ENCODE measurements at places on chromosomes 4 and X.

- no peak for ATAC-seq
Observed at GRCh38 chr4:77152421-77152820, 4.6 kb upstream of the CCNG2 start.

GRCh38 chrX:9646471-9647224 is 119.0 kb downstream of the GPR143 start:
- peak; percentile 42 for ATAC-seq

- no peak for ATAC-seq
Observed at GRCh38 chrX:76184276-76184675, 11.4 kb downstream of the PBDC1 start.

DNA sequence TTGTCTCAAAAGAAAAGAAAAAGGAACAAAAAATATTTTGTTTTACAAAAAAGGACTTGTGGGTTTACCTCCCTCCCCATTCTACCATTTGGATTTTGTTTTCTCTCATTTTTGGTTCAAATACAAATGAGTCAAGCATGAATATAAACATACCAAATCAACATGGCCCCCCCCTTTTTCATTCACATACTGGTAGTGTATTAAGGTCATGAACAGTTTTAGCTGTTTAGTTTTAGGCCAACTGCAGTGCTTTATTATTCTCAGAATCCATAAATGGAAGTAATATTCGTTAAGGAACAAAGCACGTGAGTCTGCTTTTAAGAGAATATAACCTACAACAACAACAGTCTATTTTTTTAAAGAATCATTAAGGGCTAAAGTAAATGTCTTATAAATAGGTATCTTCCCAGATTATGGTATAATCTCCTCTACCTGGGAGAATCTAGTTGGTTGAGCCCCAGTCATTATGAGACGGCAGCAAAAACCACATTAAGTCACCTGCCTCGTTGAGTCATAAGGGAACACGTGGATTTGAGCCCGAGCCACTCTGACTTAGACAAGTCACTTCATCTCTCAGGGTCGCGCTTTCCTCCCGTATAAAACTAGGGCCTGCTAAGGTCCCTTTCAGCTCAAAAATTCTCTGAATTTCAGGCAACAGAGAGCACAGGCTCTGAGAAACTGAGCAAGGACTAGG is 26.7 kb downstream of the BCLAF3 start:
- no peak for ATAC-seq

DNA sequence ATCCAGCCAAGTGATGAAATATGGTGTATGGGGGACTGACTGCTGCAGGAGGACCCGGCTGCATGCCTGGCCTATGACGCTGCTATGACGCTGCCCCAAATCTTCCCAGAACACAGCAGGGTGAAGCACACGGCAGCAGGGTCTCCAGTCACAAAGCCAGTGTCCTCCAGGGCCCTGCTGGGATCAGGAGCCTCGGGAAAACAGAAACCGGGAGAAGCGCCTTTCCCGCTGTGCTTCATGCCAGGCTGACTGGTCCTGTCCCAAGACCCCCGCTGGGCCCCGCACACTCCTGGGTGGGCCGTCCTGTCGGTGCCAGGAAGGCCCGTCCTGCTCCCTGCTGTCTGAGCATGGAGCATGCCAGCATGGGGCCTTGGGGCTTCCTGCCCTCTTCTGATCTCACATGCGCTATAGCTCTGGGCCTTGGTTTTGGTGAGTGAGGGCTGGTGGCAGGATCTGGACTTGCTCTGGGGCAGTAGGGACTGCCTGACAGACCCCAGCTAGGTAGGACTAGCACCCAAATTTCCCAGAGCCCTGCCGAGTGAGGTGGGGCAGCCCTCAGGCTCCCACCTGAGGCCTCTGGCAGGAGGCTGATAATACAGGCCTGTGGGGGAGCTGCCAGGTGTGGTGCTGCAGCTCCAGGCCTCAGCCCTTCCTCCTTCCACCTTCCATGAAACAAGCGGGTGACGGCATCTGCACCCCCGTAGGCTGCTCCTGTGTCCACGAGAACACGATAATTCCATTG is 64.0 kb downstream of the ACOX3 start:
- no peak for ATAC-seq

GRCh38 chrX:12052109-12052508 is 86.2 kb upstream of the FRMPD4 start:
- ATAC-seq, result no peak

- ATAC-seq, result no peak
Observed at GRCh38 chr4:99208719-99209075, 10.3 kb downstream of the ADH6 start.

DNA sequence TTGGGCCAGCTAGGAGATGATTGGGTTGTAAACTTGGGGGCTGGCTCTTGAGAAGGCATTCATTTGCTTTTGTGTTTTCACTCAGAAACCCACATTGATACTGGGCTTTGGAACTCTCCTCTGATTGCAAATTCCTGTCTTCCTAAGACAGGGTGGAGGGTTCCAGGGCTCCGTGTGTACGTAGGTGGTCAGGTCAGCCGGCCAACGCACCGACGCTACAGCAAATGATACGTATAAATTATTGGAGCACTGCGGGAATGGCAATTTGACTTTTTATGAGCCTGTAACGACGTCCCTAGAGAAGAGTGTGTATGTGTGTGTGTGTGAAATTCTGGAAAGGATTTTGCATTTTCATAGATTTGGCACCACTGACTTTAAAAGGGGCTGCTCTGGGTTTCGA is 236.9 kb downstream of the SHOX start:
- no peak for ATAC-seq

DNA sequence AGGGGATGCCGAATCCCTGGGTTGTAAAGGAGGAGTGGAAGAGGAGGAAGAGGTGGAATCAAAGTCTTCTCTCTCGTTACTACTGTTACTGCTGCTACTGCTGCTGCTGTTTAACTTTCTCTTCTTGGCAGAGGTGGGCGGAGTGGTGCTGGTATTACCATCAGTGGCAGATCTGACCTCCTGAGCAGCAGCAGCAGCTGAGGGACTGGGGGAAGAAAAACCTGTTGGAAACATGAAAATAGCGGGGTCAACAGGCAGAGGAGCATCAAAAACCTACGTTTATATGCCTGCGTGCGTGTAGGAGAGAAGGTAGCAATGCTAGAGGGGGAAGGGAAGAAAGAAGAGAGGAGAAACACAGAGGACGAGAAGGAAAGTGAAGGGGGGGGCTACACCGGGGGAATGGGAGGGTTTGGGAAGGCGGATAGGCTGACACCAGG is 339 bp downstream of the CUL4B start:
- no peak for ATAC-seq

- ATAC-seq, result no peak
Observed at GRCh38 chr4:19178835-19179234, 1072.9 kb upstream of the SLIT2 start.

GRCh38 chr4:119025420-119025819 is 110.2 kb upstream of the MYOZ2 start:
- peak; percentile 51 for ATAC-seq

DNA sequence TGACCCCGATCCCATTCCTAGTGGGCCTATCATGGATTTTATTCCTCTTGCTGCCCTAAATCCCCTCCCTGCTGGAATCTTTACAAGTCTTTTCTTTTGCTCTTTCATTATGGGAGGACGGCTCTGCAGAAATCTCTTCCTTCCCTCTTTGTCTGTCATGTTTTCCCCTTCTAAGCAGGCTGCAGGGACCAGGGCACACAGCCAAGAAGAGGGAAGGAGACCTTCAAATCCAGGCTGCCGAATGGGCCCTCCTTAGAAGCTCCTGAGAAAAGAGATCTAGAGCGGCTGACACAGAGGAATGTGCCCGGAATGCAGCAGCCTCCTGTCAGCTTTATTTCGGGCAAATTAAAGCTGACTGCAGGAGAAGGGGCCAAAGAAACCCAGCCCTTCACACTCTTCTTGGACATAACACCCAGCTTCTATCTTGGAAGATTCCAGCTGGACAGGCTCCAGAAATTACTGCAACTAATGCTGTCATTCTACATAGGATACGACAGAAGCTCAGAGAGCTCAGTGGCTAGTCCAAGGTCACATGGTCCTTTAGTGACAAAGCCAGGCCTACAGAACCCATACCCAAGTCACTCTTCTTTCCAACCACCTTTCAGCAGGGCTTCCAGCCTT is 187.8 kb upstream of the NHS start:
- ATAC-seq, result peak; percentile 31

DNA sequence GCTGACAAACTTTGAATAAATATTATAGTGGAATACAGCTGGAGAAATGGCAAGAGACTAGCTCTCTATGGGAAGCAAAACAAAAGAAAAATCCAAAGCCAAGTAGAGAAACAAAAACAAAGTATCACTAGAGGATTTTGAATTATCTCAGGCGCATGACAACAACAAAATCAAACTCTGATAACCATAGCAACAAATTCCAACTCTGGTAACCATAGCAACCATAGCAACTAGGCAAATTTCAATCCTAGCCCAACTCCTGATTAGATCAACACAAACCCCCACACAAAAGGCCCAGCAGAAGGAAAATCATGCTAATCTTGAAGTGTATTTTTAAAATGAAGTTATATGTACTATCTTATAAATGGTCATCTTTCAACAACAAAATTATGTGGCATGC is 98.4 kb upstream of the MAGEE2 start:
- ATAC-seq, result no peak

DNA sequence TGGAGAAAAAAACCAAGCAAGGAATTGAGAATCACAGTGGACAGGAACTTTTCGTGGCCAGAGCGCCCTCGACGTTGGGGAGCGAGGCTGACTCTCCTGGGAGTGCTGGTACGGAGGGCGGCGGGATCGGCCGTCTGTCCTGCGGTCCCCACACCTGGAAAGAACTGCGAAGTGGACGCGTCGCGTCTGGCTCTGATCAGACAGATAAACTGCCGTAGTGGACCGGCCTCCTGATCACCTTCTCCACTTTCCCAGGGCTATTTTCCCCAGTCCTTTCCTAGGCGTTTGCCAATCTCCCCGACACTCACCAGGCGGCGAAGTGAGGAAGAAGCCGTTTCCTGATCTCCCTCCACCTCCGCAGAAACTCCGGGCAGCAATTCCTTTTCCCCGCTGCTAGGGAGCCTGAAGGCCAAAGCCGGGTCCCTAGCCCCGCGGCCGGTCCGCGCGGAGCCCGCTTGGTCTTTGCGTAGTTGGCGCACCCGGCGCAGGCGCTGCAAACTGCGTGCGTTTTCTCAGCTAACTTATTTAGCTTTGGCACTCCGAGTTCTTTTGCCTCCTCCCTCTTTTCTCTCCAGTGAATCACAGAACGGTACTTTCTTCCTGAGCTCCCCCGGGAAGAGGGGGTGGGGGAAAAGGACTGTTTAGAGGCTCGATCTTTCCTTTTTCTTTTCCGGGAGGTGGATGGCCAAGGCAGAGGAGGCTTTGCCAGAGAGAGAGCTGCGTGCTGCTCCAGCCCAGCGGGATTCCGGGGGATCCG is at the start of gene ARSJ:
ARSJ (minus strand) TSS at position 500 of the 757 bp plus-strand sequence. CDS start 813 bp downstream, outside the sequence.
- peak; percentile 78 for ATAC-seq

DNA sequence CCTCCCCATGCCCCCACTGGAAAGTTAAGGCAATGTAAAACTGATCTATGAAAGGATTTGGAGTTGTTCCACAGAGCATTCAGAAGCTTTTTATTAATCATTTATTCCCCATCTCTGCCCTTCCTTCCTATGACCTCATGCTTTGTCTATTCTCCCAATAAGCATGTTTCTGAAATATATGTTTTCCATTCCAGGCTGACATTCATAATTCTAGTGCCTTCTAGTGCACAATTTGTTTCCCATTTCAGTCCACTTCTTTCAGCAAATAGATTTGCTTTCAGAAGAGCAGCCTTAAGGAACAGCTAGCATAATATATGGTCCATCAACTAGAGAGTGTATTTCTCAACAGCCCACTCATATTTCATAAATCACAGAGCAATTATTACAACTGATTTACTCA is 77.1 kb upstream of the ATXN3L start:
- ATAC-seq, result no peak

DNA sequence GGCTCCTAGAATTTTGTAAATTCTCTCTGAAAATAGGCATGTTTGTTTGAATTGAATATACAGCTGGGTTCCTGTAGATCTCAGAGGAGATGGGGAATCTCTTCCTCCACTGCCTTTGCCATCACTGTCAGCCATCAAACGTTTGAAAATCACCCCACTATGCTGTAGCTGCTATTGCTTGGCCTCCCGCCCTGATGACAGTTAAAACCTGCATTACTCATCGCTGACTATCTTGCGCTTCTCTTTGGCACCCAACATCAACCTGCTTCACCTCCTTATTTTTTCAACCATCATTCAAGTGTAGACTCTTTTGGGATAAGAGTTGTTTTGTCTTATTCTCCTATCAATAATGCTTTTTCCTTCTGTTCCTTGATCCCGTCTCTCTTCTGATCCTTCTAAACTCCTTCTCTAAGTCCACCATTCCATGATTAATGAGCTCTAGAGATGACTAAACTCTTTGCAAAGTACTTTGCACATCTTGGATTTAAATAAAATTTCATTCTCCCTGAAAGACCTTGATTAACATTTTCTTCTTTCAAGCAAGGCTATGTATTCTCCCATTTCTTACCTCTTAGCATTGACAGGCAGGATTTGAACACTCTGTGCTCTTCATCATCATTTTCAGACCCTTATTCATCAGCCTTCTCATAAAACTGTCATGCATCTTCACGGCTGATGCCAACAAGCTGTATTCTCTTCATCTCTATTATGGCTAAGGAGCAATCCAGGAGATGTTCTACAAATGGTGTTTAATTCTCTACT is 133.0 kb downstream of the SNCA start:
- ATAC-seq, result no peak

DNA sequence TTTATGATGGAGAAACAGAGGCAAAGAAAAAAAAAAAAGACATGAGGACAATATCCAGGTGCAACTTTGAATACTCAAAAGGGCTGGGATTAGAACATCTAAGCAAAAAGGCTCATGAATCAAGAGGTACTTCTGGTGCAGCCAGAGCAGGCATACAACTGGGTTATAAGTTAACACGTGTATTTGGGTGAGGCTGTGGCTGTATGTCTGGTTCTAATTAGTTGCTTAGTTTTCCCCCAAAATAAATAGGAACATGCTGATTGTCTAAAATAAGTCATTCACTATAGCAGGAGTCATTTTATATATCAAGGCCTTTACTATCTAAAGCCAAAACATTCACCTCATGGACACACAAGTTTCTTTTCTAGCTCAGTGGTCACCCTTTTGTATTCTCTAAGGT is 20.2 kb downstream of the NHS start:
- ATAC-seq, result no peak

DNA sequence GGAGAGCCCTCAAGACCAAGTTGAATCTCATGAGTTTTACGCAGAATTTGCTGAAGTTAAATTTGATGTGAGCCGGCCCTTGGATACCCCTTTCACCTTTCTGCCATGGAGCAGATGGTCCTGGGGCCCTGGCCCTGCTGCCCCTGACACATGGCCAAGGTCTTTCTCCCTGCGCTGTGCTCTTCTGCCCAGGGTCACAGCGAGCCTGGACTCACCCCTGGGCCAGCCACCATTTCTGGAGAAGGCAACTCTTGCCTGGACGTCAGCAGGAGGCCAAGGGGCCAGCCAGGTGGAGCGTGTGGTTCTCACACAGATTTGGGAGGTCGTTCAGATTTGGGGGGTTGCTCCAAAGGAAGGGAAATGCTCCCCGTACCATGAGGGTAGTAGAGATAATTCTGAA is 30.0 kb downstream of the PCGF3 start:
- no peak for ATAC-seq

DNA sequence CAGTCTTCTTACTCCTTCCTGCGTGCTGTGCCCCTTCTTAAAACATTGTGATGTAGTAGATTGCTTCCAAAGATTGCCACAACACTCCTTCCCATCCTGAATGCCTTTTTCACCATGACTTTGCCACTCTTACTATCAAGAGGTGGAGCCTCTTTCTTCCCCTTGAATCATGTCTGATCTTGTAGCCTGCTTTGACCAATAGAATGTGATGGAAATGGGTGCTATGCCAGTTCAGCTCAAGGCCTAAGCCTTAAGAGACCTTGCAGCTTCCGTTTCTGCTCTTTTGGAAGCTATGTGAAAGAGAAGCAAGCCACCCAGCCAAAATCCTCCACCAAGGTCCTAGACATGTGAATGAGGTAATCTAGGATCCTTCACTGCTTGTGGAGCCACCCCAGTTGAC is 31.6 kb upstream of the RP2 start:
- ATAC-seq, result no peak

Measured in gastroesophageal sphincter (tissue), 4 donors.